ENCODE measurements at places on chromosomes 12 and 14. TPM values are rescaled to one million over a fixed set of nuclear protein-coding genes. Genes with fewer than 3 reads are reported as not detected.

DNA sequence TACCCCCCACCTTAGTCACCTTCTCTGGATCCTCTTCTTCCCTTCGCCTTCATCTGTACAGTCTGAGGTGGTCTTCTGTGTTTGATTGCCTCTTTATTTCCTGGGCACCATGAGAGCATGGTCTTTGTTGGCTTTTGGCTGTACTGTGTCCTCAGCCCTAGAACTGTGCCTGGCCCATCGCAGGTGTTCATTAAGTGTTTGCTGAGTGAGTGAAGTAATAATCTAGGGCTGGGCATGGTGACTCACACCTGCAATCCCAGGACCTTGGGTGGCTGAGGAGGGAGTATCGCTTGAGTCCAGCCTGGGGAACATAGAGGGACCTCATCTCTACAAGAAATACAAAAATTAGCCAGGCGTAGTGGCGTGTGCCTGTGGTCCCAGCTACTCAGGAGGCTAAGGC, 13.9 kb downstream of the ALDH2 start:
- no peak for DNase-seq

GRCh38 chr14:25953532-25954139, 644.2 kb downstream of the NOVA1 start:
- DNase-seq = peak; percentile 76

Gene GRIP1
- polyA plus RNA-seq = 1.9 TPM

DNA sequence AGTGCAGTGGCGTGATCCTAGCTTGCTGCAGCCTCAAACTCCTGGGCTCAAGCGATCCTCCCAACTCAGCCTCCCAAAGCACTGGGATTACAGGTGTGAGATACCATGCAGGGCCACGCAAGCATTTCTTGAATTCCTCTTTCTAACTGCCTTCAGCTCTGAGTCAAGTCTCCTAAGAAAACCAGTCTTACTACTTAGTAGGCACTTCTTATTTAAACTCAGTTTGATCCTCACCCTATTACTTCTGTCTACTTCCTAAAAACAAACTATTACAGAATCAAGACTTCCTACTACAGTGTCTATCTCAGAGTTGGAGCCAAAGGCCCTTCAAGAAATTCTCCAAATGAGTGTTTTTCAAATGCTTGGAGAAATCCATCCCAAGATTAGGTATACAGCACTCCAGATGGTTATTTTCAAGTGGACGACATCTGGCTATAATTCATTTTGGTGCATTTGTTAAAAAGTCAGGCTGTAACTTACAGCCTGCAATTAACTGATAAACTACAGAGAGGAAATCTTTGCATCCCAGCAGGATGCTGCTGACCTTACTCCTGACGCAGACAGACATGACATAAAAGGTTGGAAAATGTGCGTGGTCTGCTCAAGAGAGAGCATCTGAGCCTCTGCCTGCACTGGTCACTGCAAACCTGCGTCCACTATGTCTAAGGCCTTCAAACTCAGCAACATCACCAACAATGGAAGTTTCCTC, 34.7 kb downstream of the SSH1 start:
- no peak for DNase-seq

- DNase-seq = no peak
Measured at GRCh38 chr14:106346534-106347290, 820.3 kb downstream of the TMEM121 start.

DNA sequence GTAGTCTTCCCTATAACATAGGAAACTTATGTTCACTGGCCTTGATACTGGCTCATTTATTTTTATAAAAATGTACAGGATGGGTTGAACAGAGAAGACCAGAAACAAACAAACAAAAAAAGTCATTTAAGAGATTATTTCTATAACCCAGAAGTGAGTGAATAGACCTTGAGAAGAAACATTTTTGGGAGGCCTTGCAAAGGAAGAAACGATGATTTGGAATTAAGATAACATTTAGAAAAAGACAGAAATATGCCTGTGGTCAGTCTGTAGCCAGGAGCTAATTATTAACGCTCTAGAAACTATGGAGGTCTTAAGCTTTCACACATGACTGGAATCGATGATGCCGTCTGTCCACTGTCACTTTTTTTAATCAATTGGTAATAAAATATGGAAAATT, 264.0 kb downstream of the EGLN3 start:
- DNase-seq = no peak

Gene PPP1R1A
- polyA plus RNA-seq = 51.3 TPM

Gene PRH2
- 0.85 TPM for polyA plus RNA-seq

DNA sequence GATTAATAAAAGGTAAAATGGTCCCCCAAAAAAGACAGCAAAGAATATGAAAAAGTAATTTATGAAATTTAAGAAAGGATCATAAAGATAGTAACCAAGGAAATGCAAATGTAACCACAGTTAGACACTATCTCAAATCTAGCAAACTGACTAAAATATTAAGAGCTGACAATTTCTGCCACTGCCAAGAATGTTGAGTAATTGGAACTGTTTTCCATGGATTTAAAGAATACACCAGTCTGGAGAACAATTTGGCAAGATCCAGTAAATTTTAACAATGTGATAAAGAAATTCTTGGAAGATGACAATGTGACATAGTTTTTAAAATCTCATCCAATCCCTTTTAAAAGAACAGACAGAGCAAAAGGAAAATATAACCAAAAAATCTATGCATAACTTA, 798.0 kb upstream of the MGAT4C start:
- peak; percentile 58 for DNase-seq

Gene BCL11B
- 1.1 TPM for polyA plus RNA-seq

GRCh38 chr12:44519931-44520330, 356.2 kb downstream of the NELL2 start:
- no peak for DNase-seq

Gene CPNE8
- 8.7 TPM for polyA plus RNA-seq

DNA sequence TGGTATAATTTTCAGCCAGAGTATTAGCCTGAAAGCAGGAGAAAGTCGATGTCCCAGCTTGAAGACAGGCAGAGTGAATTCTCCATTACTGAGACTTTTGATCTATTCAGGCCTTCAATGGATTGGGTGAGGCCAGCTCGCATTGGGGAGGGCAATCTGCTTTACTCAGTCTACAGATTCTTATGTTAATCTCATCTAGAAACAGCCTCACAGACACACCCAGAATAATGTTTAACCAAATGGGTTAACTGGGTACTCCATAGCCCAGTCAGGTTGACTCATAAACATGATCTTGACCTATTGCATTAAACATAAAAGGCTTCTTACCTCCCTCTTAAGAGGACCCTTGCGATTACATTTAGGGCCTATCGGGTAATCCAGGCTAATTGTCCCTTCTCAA, 118.0 kb downstream of the KTN1 start:
- no peak for DNase-seq

- DNase-seq = no peak
Measured at GRCh38 chr12:40263616-40264409, 39.0 kb downstream of the LRRK2 start.

DNA sequence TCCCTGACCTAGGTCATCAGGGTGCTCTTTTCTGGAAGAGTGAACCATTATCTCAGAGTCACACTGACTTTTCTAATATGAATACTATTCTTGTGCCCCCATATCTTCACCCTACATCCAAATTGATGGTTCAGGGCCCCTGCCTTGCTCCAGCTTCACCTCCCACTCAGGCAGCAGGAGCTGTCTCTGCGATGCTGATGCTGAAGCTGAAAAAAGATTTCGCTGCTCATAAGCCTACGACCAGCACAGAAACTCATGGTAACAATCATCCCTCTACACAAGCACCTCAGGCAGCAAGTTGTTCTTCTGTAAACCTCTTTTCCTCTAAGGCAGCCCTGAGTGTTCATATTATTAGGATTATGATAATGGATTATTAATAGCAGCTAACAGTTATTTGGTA, 3.2 kb downstream of the ARF3 start:
- DNase-seq = no peak

DNA sequence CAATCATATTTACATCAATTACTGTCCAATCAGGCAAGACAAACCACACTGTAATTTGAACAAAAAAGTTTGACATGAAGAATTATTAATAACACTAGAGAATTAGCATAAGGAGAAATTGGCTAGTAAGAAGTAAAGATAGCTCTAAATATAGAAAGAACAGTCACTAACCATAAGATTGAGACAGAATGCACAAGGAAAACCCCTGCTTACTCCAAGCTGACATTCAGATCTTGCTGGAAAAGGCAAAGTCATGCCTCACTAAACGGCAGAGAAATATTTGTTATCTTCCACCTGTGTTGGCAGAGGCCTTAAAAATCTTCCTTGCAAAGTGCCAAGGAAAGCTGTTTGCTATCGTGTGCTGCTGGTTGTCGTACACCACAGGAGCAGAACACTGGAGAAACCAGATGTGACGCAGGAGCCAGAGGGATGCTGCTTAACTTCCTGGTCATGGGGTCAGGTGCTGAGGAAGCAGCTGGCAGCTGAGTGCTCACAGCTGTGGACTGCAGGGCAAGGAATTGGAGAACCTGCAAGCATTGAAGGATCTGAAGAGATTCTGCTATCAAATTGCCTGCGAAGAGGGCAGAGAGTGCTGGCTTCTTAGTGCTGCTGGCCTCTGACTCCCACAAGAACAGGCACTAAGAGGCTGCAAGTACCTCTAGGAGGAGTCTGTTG, 1323.3 kb downstream of the LRFN5 start:
- DNase-seq = no peak

GRCh38 chr14:64038841-64039542, 186.2 kb downstream of the SYNE2 start:
- no peak for DNase-seq

GRCh38 chr12:104985206-104985605, 910 bp upstream of the NOPCHAP1 start:
- DNase-seq = no peak

- DNase-seq = no peak
Measured at GRCh38 chr14:80988735-80989429, 33.5 kb downstream of the TSHR start.

Gene ACVR1B
- polyA plus RNA-seq = 12.0 TPM

GRCh38 chr12:1912580-1913376, 5.7 kb downstream of the CACNA2D4 start:
- no peak for DNase-seq

DNA sequence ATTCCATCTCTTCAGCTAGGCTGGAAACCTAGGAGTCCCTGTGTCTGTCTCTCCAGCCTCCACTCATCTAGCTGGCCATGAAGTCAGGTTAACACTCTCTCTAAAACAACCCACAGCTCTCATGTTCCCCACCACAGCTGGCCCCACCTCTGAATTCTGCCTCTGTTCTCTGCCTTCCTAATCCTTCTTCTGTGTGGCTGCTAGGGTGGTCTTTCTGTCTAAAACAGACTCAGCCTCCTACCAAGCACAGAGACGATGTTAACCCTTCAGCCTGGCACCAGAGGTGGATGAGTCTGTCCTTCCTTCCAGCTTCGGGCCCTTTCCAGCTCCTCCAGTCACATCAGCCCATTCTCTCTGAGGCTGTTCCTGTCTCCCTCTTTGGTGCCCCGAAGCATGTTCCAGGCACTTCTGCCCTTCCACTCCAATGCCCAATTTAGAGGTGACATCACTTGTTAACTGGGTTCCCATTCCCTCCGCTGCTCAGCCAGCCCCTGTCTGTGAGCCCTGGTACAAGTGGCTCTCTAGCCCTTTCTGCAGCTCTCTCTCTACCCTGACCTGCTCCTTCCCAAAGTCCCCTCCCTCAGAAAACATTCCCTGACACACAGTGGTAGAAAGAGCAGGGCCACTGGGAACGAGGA, 9.1 kb downstream of the FIGNL2 start:
- no peak for DNase-seq

DNA sequence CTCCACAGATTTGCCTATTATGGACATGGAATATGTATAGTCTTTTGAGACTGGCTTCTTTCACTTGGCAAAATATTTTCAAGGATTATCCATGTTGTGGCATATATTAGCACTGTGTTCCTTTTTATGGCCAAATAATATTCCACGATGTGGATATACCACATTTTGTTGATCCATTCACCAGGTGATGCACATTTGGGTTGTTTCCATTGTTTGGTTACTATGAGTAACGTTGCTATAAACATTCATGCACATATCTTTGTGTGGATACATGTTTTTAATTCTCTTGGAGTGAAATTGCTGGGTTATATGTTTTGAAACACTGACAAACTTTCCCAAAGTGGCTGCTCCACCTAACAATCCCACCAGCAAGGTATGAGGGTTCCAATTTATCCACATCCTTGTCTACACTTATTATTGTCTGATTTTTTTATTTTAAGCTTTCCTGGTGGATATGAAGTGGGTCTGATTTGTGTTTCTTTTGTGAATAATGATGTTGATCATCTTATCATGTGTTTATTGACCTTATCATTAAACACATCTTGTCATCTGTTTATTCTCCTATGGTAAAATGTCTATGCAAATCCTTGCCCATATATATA, 116.2 kb upstream of the FRMD6 start:
- DNase-seq = no peak

GRCh38 chr14:82915381-82915780, 1381.7 kb upstream of the SEL1L start:
- no peak for DNase-seq

DNA sequence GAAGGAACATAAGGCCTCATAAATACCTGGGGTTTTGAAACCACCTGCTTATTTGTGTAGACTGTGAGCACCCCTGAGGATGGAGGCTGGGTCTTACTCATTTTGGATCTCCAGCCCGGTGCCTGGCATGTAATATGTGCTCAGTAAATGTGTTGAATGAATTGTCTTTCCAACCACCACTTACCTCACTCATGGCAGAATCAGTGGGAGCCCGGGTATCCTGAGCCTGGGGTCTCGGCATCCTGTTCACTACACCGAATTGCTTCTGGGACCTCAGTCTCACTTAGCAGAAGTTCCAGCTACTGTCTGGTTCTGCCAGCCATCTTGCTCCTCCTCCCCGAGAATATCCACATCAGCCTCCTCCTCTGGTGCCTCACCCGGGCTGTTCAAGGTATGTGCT, 43.0 kb upstream of the CCND2 start:
- DNase-seq = no peak

DNA sequence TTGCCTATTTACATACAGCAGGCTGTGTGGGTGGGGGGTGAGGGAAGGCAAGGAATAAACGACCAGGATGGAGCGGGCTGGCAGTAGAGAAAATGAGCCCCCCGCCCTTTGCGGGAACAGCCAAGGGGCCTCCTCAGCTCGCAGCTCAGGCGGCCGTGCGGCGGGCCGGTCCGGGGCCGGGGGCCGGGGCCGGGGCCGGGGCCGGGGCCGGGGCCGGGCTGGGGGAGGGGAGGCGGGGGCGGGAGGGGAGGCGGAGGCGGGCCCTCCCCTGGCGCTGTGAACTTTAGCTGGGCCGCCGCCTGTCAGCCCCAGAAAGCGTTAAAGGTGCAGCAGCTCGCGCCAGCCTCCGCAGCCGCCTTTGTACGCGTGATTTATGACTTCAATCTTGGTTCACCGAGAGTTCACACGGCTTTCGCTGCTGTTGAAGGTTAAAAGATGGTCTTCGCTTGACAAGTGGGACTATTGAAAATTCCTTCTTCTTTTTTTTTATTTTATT, 28.8 kb downstream of the HOXC4 start:
- DNase-seq = no peak

Gene SERPINA10
- polyA plus RNA-seq = not detected

- no peak for DNase-seq
Measured at GRCh38 chr12:94059394-94060368, 88.7 kb upstream of the PLXNC1 start.
